Activated naive CD8-positive, alpha-beta T cell treated with anti-CD3 and anti-CD28 coated beads for 36 hours (primary cell): ENCODE measurements at places on chromosomes 7 and 10.

- no peak for DNase-seq
Measured at GRCh38 chr7:77727936-77728701, 31.9 kb downstream of the RSBN1L start.

GRCh38 chr7:130397758-130398073 lies 17.4 kb downstream of the CPA1 start:
- no peak for DNase-seq

GRCh38 chr7:8343556-8343955 lies 81.6 kb upstream of the ICA1 start:
- no peak for DNase-seq

GRCh38 chr10:20855398-20856038 lies 41.6 kb downstream of the NEBL start:
- DNase-seq = no peak

DNA sequence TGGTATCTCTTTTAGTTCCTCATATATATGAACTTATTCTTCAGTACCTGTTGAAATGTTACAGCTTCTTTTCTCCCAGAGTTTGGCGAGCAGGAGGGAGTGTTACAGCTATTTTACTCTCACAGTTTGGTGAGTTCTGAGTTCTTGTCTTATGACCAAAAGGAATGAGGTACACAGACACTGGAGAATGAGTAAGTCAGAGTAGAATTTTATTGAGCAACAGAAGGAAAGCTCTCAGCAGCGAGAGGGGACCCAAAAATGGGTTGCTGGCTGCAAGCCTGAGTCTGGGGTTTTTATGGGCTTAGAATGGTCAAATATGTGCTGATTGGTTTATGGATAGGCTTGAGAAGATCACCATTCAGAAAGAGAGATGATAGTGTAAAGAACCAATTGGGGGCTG lies 175.2 kb downstream of the CDK14 start:
- no peak for DNase-seq

- no peak for DNase-seq
Measured at GRCh38 chr10:86725980-86726676, 30.3 kb upstream of the BMPR1A start.

GRCh38 chr10:49752584-49752983 lies 9.5 kb downstream of the OGDHL start:
- no peak for DNase-seq

DNA sequence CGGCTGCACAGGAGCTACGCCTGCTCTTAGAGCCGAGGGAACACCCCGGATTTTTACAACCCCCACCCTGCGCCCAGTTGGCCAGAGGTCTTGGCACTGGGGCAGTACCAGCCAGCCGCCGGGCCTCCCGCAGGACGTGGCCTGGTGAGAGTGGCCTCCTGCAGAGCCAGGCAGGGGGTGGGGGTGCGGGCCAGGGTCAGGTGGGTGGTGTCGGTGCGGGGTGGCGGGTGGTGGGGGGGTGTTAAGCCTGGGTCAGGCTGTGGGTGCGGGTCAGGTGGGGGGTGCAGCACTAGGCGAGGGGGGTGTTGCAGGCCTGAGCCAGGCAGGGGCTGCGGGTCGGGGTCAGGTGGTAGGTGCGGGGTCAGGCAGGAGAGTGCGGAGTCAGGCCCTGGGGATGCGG lies 647 bp downstream of the ECHS1 start:
- DNase-seq = no peak

DNA sequence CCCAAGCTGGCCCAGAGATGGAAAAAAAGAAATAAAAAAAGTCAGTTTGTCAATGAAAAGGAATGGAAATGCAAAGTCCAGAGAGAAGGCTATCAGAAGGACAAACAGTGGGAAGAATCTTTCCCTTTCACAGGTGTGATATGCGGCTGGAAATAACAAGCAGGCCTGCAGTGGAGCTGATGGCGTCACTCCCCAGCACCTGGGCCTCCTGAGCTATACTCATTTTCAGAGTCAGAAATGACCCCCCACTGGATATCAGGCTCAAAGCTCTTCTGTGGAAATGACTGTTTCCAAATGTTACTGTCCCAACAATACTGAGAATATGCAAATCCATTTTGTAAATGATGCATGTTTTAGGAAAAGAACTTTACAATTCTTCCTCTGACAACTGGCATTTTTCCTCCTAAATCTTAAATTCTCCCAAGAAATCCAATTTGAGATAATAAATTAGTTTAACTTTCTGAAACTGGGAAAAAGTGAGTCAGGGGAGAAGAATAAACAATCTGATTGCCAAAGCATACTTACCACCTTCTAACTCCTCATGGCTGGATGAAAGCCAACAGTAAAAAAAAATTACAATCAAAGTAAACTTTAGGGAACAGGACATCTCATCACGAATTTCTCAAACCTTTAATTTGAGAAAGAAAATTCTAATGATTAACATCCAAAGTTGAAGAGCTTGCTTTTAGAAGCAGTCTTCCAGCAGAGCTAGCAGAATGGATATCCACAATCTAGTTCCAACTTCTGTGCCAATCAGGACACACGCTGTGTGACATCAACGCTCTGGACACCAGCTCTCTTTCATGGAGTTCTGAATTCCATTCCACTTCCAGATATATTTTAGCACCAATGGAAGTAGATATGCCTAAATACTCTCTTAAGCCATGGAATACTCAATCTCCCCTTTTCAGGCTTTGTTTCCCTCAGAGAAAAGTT lies 5.3 kb upstream of the CUZD1 start:
- DNase-seq = no peak

GRCh38 chr7:79854621-79855020 lies 280.0 kb upstream of the GNAI1 start:
- no peak for DNase-seq

GRCh38 chr10:68619595-68619994 lies 59.5 kb downstream of the TET1 start:
- no peak for DNase-seq

DNA sequence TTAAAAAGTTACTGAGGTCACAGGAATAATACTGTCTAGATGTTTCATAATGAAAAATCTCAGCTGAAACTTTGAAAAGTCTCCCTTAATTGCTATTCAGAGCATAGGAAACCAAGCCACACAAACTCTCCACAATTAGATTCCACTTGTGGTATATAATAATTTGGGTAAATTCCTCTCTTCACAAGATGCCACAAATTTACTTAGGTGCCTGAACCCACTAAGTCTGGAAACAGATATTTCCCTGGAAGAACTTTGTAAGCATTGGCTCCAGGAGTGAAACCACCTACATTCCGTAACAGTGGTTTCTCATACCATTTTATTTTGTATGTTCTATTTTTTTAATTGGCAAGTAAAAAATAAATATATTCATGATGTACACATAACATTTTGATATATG lies 493.4 kb downstream of the SEMA3D start:
- DNase-seq = no peak

GRCh38 chr7:13948019-13948801 lies 41.3 kb downstream of the ETV1 start:
- DNase-seq = no peak

DNA sequence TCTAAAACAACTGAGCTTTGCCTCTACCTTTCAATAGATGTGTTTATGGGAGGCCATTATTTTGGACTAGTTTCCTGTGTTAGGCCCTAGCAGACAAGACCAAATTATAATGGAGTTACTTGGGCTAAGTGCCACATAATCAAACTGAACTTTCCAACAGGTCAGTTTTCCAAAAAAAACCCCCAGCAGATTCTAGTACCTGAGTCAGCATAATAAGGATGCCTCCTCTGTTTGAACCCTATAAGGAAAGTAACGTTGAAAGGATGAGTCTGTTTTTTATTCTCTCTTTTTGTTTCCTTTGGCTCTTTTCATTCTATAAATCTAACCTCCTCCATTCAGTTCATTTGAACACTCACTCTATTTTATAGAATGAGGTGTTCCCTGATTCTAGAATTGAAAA lies 148.1 kb upstream of the FAM3C start:
- no peak for DNase-seq

DNA sequence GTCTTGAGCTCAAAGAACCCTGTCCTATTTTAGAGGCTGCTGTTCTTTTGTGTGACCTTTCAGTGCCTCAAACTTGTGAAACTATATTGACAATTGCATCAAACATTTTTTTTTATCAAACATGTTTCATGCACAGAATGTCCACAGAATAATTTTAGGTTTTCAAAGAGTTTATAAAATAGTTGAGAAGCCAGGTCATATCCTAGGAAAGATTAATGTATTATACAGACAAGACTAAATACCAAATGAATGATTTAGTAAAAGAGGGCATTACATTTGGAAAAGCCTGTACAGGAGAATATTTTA lies 67.0 kb downstream of the CDK6 start:
- no peak for DNase-seq

GRCh38 chr10:72687035-72687434 lies 4.9 kb upstream of the MCU start:
- no peak for DNase-seq

DNA sequence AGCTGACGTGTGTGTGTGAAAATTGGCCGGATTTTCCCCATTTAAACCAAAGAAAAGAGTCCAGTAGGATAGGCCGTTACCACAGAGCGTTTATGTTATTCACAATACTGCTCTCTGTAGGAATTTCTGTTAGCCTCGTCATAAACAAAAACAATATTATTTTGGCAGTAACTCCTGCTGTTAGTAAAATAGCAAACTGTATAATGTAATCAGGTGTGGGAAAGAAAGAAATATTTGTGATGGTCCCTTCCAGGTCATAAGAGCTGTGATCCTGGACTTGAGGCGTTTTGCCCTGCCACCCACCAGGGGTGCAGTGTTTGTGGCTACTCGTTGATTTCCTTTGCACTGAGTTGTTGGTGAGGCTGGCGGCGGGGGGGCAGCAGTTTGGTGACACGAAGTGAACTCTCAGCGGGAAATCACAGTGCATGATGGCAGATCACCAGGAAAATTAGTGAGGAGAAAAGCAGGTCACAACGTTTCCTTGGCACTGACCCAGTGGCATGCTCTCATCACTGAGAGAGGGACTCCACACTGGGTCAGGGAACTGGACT lies 2.8 kb downstream of the EEPD1 start:
- DNase-seq = no peak

DNA sequence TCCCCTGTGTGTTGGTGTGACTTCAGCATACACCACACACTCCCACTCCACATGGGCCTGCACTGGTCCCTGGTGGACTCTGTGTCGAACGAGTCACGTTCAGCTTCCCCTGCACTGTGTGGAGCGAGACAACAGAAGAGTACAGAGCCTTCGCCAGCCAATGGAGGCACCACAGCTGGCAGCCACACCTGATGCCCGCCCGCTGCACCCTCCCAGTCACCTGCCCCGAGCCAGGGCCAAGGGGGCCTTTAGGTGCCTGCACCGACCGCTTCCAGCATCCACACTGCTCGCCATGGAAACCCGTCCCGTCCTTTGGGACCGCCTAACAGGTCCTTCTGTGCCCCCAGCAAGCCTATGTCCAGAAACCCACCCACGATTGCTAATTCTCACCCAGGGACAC lies 9.2 kb downstream of the FOXL3 start:
- DNase-seq = no peak

DNA sequence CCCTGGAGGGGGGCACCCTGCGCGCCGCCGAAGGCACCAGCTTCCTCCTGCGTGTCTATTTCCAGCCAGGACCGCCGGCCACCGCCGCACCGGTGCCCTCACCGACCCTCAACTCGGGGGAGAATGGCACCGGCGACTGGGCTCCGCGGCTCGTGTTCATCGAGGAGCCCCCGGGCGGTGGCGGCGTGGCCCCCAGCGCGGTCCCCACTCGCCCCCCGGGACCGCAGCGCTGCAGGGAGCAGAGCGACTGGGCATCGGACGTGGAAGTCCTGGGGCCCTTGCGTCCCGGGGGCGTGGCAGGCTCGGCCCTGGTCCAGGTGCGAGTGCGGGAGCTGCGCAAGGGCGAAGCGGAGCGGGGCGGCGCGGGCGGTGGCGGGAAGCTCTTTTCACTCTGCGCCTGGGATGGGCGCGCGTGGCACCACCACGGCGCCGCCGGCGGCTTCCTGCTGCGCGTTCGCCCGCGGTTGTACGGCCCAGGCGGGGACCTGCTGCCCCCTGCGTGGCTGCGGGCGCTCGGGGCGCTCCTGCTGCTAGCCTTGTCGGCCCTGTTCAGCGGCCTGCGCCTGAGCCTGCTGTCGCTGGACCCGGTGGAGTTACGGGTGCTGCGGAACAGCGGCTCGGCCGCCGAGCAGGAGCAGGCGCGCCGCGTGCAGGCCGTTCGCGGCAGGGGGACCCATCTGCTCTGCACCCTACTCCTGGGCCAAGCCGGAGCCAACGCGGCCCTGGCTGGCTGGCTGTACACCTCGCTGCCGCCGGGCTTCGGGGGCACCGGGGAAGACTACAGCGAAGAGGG lies 594 bp downstream of the CNNM1 start:
- DNase-seq = peak; percentile 21

GRCh38 chr10:48509974-48510692 lies 94.7 kb downstream of the ARHGAP22 start:
- no peak for DNase-seq

- DNase-seq = no peak
Measured at GRCh38 chr10:91198781-91199180, 21.7 kb upstream of the PCGF5 start.

DNA sequence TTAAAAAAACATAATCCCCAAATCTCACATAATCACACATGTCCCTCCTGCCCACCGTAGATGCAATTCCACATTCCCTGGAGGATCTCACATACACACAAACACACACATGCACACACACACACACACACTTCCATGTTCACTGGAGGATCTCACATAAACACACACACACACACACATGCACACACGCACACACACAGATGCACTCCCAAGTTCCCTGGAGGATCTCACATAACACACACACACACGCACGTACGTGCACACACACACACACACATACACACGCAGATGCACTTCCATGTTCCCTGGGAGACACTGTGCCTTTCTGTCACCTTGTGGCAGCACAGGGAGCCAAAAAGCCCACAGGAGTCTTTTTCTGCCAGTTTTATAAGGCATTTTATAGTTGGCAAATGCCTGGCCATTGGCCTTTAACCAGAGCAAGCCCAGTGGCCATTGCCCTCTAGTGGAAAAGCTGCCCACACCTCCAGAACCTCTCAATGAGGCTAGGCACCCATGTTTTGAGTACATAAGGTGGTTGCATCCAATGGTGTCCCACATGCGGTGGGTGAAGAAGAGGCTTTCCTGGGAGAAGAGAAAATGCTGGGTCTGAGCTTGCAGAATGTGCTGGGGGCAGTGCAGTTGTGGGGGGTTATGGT lies 115.4 kb upstream of the ACBD5 start:
- no peak for DNase-seq

GRCh38 chr10:124640538-124641231 lies 103.5 kb downstream of the FAM53B start:
- DNase-seq = no peak

GRCh38 chr10:43119416-43120115 lies 18.7 kb upstream of the CSGALNACT2 start:
- DNase-seq = no peak

GRCh38 chr7:80858141-80858903 lies 60.5 kb downstream of the SEMA3C start:
- DNase-seq = no peak
